ENCODE measurements at places on chromosomes 7 and 10.

DNA sequence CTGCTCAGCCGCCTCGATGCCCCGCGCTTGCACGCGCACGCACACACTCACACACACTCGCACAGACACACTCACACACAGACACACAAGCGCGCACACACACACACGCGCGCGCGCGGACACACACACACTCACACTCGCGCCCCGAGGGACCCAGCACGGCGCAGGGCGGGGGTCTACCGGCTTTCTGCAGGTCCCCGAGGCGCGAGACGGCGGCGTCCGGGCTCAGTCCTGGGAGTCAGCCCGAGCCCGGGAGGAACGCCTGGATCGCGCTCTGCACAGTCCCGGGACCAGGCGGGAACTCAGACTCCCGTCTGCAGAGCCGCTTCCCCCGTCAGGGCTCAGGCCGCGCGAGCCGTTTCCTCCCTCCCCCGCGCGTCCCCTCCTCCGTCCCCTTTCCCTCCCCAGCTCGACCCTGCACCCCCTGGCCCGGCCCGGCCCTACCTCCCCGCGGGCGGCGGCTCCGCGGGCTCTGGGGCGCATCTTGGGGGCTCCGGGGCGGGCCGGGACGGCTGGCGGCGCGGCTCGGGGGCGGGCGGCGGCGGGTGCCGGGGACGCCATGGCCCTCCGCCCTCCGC is 464 bp downstream of the DENND2A start:
- DNase-seq: peak; percentile 27

- DNase-seq: no peak
Observed at GRCh38 chr10:7795605-7796004, 7.6 kb downstream of the ATP5F1C start.

DNA sequence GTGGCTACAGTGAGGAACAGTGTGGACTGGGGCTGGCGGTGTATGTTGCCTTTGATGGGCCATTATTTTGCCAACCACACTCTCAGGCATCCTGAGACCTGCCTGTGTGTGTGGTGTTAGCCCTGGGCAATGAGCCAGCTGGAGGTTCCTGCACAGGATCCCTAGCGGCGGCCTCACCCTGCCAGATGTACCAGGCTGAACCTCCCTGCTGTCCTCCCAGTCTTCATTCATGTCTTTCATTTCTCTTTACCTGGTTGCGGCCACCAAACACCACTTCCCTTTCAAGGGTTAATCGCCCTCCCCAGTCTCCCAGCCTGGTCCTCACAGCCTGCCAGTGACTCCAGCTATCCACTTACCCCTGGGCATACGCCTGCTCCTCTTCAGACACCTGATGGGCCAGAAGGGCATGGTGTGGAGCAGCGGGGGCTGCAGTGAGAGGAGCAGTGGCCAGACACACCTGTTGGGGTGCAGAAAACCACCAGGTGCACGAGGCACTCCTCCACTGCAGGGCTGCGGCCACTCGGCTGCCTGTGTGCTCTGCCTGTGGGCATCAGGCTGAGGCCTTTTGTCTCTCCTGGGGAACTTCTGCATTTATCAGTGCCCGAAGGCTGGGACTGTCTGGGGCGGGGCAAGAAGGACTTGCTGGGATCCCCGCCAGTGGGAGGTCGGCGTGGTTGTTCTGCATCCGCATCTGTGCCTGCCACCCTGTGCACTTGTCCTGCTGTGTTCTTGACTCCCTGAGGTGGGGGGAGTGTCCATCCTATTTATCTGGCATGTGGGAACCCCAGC is 111.6 kb downstream of the ARHGAP22 start:
- peak; percentile 54 for DNase-seq

GRCh38 chr7:149415391-149416071 is 45.3 kb downstream of the ZNF777 start:
- no peak for DNase-seq

DNA sequence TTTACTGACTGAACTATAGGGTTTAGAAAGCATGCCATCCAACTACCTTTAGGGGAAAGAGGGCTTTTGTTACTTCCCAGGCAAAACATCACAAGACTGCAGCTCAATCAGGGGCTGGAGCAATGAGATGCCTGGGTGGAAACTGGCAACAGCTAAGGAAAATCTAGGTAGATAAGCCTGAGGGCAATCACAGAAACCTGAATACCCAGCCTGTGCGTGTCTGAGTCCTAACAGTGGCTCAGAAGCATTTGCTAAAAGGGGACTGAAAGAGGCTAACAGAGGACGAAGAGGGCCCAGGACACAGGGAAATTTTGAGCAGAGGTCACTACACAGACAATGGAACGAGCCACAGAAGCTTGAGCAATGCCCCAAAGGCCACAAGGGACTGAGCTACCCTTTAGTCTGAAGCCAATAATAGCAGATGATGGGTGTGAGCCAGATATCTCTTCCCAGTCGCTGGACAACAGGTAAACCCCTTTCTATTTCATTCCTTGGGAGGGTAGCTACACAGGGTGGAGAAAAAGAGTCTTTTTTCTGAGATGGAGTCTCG is 79.1 kb downstream of the ITGA8 start:
- no peak for DNase-seq

DNA sequence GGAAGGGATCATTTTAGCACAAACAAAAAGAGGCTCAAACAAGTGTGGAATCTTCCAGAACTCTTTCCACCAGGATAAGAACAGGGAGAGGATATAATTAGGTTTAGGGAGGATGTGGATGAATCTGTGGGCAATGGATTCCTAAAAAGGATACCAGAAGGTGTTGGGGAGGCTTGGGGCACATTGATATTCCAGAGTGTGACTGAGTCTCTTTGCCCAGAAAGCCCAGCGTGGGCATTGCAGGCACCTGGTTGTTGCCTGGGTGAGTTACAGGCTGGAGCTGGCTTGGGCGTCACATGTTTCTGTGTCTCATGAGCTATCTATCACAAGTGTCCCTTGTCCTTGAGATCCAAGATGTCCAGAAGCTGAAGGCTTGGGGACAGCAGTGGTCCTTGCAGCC is 3.3 kb downstream of the COL26A1 start:
- DNase-seq: no peak

- DNase-seq: no peak
Observed at GRCh38 chr7:47950714-47951113, 2.4 kb upstream of the PKD1L1 start.
